ENCODE measurements at places on chromosomes 2 and 18. TPM values are rescaled to one million over a fixed set of nuclear protein-coding genes. Genes with fewer than 3 reads are reported as not detected.

Gene SF3B1
- total RNA-seq, result 166 TPM

Gene VWA3B
- not detected for total RNA-seq

Gene BMP10
- total RNA-seq, result not detected

Gene CD8A
- total RNA-seq, result 0.16 TPM

Gene NETO1
- not detected for total RNA-seq

GRCh38 chr2:240421381-240421780 is 14.1 kb upstream of the GPC1 start:
- H3K4me1 ChIP-seq, result no peaks in the 10 kb centered on the region
- no peaks in the 10 kb centered on the region for H3K36me3 ChIP-seq
- H3K4me3 ChIP-seq, result no peak overlapping the region
- DNase-seq, result no peak

DNA sequence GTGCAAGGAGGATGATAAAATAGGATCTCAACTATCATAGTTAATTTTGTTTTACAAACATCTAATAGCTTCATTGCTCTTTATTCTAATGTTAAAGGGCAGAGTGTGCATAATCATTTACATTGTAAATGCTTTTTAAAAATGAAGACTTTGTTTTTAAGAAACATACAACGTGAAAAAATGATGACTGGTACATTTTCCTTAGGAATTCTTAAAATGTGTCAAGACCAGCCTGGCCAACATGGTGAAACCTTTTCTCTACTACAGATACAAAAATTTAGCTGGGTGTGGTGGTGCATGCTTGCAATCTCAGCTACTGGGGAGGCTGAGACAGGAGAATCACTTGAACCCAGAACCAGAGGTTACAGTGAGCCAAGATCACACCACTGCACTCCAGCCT is 179.0 kb downstream of the PDE1A start:
- H3K4me1 ChIP-seq, result no peaks in the 10 kb centered on the region
- DNase-seq, result no peak
- H3K36me3 ChIP-seq, result no peaks in the 10 kb centered on the region
- H3K4me3 ChIP-seq, result no peak overlapping the region

- no peak overlapping the region for H3K4me3 ChIP-seq
- no peak for DNase-seq
- no peaks in the 10 kb centered on the region for H3K36me3 ChIP-seq
- no peaks in the 10 kb centered on the region for H3K4me1 ChIP-seq
Observed at GRCh38 chr2:37912616-37913015, 12.5 kb upstream of the RMDN2 start.

GRCh38 chr2:239828192-239828972 is 196.8 kb downstream of the NDUFA10 start:
- no peak for DNase-seq
- no peak overlapping the region for H3K4me3 ChIP-seq
- no peaks in the 10 kb centered on the region for H3K4me1 ChIP-seq
- H3K36me3 ChIP-seq, result no peaks in the 10 kb centered on the region
- H3K27ac ChIP-seq, result no peak overlapping the region

DNA sequence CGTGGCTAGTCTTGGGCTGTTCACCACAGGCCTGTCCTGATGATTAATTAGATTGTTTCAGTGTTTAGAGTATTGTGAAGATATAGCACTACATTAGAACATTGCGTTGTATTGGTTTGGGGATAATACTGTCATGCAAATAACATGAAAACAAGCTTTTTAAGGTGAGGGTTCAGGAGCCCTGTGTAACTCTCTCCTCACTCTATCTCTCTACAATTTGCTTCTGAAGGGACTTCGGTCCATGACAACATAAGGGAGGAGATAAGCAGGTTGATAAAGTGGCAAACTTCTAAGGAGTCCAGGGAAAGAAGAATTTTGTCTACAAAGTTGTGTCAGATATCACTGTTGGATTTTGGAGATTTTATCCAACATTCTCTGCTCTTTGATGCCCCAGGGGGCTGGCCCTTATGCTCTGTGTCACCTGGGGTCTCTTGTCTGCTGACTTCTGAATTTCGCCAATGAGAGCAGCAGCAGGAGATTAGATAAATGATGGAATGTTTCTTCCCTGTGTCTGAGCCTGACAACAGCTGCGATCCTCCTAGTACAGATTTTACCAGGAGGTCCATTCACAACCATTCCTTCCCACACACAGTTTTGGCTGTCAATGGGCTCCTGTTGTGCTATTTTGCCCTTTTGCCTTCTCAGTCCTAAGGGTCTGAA is 3.3 kb downstream of the TNP1 start:
- H3K27me3 ChIP-seq, result no peaks in the 10 kb centered on the region
- no peaks in the 10 kb centered on the region for H3K36me3 ChIP-seq
- H3K4me1 ChIP-seq, result peaks cover 13% of the 10 kb centered on the region
- H3K4me3 ChIP-seq, result no peak overlapping the region
- no peak for DNase-seq

- peaks cover 38% of the 10 kb centered on the region for H3K4me1 ChIP-seq
- no peaks in the 10 kb centered on the region for H3K36me3 ChIP-seq
- H3K4me3 ChIP-seq, result peak overlapping the region; percentile 94
- DNase-seq, result no peak
Observed at GRCh38 chr2:99338029-99338585, 918 bp downstream of the EIF5B start.
